ENCODE measurements at places on chromosomes 5 and 9.

DNA sequence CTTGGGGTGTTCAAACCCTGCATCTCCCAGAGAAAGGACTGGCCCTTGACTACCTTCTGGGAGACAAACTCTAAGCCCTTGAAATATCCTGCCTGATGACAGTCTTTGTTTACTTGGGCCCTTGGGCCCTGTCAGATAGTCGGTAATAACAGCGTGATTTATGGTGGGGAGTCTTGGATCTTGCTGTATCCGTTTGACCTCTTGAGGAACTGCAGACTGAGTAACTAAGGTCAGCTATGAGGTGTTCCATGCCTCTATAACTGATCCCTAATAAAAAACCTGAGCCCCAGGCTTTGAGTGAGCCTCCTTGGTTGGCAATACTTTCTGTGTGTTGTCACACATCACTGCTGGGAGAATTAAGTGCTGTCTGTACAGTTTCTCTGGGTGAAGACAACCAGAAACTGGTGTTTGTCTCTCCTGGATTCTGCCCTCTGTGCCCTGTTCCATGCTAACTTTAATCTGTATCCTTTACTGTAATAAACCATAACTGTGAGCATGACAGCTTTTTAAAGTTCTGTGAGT lies 56.2 kb upstream of the ANKRD33B start:
- no peak for DNase-seq

- DNase-seq = no peak
These were observed 22.6 kb downstream of the GPRIN1 start for GRCh38 chr5:176587398-176587797.

GRCh38 chr5:76331126-76331525 lies 72.0 kb upstream of the IQGAP2 start:
- no peak for DNase-seq

- no peak for DNase-seq
These were observed 758.6 kb upstream of the DMAC1 start for GRCh38 chr9:8558176-8558575.

GRCh38 chr5:151903243-151903653 lies 21.4 kb downstream of the GLRA1 start:
- DNase-seq = no peak

DNA sequence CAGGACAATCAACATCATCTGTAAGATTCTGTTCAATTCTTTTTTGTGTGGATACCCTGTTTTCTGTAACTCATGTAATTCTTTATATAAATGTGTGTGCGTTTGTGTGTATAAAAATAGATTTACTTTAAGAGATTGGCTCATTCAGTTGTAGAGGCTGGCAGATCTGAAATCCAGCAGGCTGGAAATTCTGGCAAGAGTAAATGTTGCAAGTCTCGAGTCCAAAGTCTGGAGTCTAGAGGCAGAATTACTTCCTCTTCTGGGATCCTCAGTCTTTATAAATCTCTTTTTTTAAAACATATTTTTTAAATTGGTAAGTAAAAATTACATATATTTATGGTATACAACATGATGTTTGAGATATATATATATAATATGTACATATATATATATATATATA lies 202.1 kb upstream of the TMEM161B start:
- no peak for DNase-seq

GRCh38 chr5:160956051-160956450 lies 104.0 kb upstream of the ATP10B start:
- DNase-seq = no peak

DNA sequence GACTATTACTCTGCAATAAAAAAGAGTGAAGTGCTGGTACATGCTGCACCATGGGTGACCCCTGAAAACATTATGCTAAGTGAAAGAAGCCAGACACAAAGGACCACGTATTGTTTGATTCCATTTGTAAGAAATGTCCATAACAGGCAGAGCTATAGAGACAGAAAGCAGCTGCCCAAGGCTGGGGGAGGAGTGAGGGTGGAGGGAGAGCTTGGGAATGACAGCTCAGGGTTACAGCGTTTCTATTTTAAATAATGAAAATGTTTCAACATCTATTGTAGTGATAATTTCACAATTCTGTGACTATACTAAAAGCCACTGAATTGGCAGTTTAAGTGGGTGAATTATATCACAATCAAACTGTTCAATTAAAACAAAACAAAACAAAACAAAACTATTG lies 81.7 kb downstream of the MYO10 start:
- DNase-seq = no peak

DNA sequence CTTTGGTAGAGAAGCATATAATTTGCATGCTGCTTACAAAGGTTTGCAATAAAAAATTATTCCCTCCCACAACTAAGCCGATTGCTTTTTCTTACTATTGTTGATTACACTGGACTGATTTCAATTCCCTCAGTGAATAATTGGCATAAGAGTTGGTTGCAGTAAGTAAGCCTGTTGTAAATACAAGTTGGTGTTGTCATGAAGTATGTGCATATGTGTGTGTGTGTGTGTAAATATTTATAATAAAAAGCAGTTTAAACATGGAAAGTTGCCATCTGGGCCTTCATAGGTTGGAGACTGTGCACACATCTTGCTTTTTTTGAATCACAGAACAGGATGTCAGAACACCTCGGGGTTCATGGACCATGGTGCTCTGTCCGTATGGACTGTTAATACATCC lies 131.2 kb downstream of the ATP10B start:
- no peak for DNase-seq

DNA sequence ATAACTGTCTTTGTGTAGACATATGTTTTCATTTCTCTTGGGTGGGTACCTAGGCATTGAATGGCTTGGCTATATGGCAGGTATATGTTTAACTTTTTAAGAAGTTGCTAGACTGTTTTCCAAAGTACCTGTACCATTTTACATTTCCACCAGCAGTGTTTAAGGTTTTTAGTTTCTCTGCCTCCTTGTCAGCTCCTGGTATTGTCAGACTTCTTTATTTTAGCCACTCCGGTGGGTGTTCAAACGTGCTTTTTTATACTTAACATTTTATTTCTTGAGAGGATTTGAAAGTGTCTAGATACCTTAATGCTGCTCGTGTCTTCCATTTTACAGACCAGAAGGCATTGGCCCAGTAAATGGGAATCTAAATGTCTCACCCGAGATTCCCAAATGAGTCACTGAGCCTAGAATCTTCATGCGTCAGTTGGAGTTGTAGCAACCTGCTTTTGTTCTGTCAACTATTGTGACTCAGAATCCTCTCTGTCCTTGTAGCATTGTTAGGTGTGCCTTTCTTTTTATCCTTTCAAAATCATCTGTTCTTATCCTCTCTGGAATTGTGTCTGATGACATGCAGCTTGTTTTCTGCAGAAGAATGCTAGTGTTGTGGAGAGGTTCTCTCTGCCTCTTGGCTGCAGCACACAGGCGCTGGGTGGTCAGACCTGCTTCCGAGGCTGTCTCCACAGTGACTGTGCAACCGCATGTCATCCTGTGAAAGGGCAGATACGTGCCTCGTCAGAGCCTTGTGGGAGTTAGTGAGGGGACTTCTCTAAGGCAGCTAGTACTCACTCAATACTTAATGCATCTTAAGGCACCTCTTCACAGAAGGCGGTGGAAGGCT lies 291.8 kb downstream of the AOPEP start:
- DNase-seq = no peak

DNA sequence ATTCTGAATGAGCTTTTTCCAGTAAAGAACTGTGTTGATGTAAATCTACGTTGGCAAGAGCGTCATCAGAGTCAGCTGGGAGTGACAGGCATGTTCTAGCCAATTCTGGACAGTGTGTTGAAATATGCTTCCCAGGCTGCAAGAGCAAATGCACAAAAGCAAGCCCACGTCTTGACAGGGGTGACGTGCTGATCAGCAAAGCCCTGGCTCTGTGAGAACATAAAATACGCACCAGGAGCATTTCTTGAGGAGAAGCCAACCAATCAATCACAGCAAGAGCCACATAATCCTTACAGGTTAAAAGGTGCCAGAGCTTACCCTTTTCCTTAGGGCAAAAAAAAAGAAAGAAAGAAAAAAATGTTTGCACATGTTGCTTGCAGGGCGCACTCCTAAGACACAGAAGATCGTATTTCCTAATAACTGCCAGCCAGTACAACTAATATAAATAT lies 148.1 kb downstream of the PDE4D start:
- no peak for DNase-seq

- DNase-seq = no peak
These were observed 127.4 kb downstream of the PALM2AKAP2 start for GRCh38 chr9:109907400-109907799.

DNA sequence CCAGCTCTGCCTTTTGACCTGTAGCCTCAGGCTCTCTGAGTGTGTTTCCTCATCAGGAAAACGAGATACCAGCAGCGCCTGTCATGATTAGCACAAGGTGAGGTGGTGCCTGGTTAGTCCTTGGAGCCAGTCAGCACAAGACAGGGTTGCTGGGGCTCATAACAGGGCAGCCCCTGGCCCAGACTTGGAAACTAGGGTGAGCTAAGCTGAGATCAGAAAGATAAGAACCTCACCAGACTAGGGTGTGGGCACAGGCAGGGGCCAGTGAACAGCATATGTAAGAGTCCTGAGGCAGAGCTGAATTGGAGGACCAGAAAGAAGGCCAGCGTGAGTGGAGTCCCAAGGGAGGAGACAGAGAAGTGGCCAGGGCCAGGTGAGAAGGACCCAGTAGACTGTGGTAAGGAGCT lies 42.7 kb upstream of the FUBP3 start:
- no peak for DNase-seq

GRCh38 chr9:136857166-136857565 lies 5.0 kb downstream of the MAMDC4 start:
- no peak for DNase-seq

GRCh38 chr5:103346162-103346748 lies 87.7 kb downstream of the MACIR start:
- DNase-seq = no peak

DNA sequence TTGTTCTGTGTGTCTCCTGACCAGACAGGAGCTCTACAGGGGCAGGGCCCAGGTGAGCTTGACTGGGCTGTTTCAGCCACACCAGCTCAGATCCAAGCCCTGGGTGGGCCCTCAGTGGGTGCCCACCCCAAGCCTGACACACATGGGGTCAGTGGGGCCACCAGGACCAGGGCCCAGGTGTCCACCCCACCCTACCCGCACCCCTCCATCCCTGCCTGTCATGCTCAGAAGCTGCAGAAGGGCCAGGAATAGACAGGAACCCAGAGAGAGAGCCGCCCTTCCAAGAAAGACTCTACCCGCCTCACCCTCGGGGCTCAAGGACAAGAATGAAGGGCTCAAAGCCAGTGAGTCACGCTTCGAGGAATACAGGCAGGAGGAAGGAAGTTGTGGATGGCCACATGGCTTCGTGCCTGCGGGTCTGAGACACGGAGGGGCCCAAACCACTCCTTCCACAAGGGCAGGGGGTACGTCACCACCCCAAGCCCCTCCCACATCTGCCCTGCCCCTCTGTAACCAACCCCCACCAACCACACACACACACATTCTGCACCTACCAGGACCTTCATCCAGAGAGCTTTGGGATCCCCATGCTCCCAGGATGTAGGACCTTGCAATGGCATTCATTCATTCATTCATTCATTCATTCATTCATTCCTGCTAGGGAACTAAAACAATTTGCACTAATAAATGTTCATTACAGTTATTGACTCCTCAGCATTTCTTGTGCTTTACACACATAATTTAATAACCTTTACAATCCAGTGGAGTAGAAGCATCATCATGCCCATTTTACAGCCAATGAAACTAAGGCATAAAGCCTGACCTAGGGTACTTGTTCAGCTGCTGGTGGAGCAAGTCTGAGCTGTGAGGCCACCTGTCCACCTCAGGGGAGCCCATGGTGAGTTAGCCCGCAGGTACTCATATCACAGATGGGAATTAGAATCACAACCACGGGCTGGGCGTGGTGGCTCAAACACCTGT lies 55.9 kb upstream of the STXBP1 start:
- no peak for DNase-seq

GRCh38 chr9:131733541-131734061 lies 6.3 kb downstream of the RAPGEF1 start:
- no peak for DNase-seq

DNA sequence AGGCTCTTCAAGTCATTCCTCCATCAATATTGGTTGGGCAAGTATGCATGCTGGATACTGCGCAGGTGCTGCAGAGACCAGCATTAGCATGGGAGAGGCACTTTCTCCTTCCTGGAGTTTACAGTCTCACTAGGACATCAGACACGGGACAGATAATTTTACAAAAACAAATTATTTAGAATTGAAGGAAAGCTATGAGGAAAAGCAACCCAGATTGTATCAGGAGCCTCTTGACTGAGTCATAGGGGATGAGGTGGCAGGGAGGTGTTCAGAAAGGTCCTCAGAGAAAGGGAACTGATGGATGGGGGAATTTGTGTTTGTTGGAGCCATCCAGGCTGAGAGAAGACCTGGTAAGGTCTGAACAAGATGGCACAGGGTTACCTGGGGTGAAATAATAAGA lies 24.5 kb upstream of the RAB14 start:
- DNase-seq = no peak

DNA sequence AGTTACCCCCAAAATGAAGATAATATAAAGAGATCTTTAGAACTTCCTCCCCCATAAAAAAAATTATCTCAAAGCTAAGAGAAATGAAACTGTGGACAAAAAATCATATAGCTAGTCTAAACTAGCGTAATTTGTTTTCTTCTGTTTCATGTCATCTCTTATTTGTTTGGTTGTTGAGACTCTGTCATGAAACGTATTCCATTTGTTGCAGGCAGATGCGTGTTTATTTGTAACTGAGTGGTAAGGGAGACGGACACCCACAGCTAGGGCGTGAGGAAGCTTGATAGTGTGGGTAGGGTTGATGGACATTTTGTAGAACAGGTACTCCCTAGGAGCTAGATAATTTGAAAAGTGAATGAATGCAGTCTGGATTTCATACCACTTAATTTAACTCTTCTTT lies 41.9 kb downstream of the OSTF1 start:
- DNase-seq = no peak

GRCh38 chr5:115842089-115842935 lies 577 bp downstream of the AP3S1 start:
- DNase-seq = peak; percentile 18

DNA sequence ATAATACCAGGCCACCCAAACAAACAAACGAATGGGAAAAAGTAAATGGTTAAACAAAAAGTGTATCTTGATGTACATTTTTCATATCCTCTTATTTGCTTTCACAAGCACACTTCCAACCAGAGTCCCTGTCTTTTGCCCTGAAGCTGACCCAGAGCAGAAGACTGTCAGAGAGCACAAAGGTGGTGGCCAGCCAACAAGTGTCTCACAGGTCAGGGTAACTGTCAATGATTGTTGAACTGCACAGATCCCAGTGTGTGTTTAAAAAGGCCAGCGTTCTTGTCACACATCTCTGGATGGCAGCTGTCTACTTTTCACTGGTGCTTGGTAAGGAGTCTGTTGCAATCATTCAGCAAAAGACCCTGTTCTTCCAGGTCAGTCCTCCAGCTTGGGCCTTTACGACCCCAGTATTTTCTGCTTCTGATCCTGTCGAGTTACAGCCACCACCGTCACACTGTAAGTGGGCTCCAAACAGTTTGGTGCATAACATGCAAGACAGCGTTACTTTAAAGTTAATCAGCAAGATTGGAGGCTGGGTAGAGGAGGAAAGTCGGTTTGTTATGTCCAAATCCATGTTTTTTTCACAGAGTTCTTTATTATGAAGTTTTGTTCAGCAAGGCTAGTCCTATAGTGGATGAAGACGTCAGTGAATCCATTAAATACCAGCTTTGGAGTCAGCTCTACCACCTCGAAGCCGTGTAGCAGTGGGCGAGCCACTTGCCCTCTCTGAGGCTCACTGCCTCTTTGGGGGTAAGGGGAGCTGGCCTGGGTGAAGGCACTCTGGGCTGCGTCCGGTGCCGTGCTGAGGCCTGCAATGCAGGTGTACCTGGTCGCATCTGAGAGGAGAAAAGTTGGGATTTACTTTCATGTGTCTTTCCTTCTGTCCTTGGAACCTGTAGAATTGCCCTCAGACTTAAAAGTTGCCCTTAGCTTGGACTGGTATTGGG lies 265.7 kb downstream of the AOPEP start:
- DNase-seq = no peak

GRCh38 chr5:115033861-115034260 lies 135.8 kb downstream of the TRIM36 start:
- DNase-seq = no peak

All from NCI-H510A (cell line).